Kidney (tissue), 22 donors: ENCODE measurements at places on chromosomes 16 and 17. TPM values are rescaled to one million over a fixed set of nuclear protein-coding genes. Genes with fewer than 3 reads are reported as not detected.

SOX8 gene
- total RNA-seq: 1.0 TPM

HOXB7 gene
- total RNA-seq: 45.4 TPM

NPIPB9 gene
- 3.5 TPM for total RNA-seq

PRAC1 gene
- not detected for total RNA-seq

SYT17 gene
- 5.8 TPM for total RNA-seq

EVI2B gene
- total RNA-seq: 16.5 TPM

GRCh38 chr17:61878984-61879612 lies 15.8 kb upstream of the BRIP1 start:
- no peaks in the 10 kb centered on the region for H3K27me3 ChIP-seq
- no peak overlapping the region for H3K27ac ChIP-seq
- H3K36me3 ChIP-seq: peaks cover 5% of the 10 kb centered on the region
- no peak for DNase-seq

DNA sequence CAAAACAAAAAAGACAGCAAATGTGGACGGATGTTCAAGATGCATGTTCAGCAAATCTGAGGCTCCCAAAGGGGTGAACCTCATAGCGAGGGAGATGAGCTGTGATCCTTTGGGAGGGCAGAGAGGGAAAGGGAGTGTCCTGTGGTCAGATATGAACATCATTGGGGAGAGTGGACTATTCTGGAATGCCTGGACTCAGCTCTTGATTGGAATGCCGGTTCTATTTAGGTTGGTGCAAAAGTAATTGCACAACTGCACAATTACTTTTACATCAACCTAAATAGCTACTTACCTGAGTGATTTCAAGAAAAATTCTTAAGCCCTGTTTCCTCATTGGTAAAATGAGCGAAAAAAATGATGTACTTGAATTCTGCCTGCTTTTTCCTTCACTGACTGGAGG lies 89.6 kb downstream of the CACNG3 start:
- no peak overlapping the region for H3K27ac ChIP-seq
- no peak for DNase-seq
- no peaks in the 10 kb centered on the region for H3K27me3 ChIP-seq
- no peaks in the 10 kb centered on the region for H3K4me1 ChIP-seq
- no peaks in the 10 kb centered on the region for H3K36me3 ChIP-seq

DNA sequence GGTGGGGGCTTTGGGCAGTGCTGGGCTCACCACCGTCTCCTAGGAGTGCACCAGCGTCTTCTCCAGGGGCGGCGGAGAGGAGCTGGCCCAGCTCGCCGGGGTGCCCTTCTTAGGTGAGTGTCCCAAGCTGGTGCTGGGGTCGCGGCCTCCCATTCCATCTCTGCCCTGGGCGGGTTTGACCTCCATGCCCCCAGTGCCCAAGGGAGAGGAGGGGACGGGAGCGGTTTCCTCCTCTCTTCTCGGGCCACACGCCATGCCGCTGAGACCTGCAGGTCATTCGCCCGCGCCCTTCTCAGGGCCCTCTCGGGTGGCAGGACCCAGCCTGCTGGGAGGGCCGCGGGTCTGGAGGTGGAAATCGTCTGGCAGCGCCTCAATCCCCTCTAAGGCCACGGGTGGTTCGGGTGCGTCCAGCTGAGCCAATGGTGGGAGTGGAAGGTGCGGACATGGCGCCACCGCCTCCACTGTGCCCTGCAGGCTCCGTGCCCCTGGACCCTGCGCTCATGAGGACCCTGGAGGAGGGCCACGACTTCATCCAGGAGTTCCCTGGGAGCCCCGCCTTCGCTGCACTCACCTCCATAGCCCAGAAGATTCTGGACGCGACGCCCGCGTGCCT lies 5.3 kb downstream of the IGFALS start:
- H3K4me3 ChIP-seq: no peak overlapping the region
- no peaks in the 10 kb centered on the region for H3K36me3 ChIP-seq
- peaks cover 4% of the 10 kb centered on the region for H3K4me1 ChIP-seq
- H3K27me3 ChIP-seq: no peaks in the 10 kb centered on the region
- H3K27ac ChIP-seq: no peak overlapping the region

- no peaks in the 10 kb centered on the region for H3K27me3 ChIP-seq
- H3K4me1 ChIP-seq: no peaks in the 10 kb centered on the region
- DNase-seq: no peak
- H3K4me3 ChIP-seq: no peak overlapping the region
- peak overlapping the region; percentile 88 for H3K27ac ChIP-seq
- H3K36me3 ChIP-seq: no peaks in the 10 kb centered on the region
These were observed 13.5 kb downstream of the CA4 start for GRCh38 chr17:60163108-60163784.

DNA sequence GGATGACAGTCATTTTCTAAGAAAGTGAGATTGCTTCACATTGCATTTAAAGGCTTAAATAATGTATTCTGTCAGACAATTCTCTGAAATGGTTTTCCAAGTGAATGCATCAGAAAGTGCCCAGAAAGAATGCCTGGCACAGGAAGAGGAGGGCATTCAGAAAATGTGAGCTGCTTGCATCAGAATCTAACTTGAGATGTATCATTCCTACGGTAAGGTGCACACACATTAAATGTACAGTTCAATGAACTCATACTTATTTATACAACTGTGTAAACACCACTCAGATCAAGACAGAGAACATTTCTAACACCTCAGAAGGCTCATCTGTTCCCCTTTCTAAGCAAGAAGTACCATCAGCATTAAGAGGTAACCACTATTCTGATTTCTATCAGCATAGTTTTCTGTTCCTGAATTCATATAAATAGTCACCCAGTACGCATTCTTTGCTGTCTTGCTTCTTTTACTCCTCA lies 638.0 kb downstream of the MAF start:
- DNase-seq: no peak
- H3K36me3 ChIP-seq: no peaks in the 10 kb centered on the region
- H3K4me1 ChIP-seq: no peaks in the 10 kb centered on the region

DNA sequence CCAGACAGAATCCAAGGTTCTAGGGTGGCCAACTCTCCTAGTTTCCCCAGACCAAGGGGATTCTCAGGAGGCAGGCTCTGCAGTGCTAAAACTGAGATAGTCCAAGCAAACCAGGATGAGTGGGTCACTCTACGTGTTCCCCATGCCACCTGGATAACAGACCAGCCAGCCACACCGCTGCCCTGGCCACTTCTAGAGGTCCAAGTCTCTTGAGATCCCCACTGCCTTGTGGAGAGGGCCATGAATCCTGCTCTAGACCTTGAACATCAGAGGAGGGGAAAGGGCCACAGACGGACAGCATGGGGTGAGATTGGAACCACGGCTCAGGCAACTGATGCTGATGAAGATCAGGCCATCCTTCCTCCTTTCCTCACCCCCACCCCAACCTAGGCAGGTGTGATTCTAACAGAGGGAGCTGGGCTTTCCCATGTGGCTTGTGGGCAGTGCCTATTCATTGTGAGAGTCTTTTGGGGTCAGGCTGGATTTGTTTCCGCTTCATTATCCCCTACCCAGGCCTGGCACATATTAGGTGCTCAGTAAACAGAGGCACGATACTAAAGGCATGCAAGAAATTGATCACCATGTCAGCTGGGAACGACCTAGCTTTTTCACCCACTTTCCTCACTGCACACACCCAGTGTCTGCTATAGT lies 16.8 kb upstream of the TVP23A start:
- H3K27me3 ChIP-seq: no peaks in the 10 kb centered on the region
- no peak overlapping the region for H3K4me3 ChIP-seq
- H3K4me1 ChIP-seq: no peaks in the 10 kb centered on the region
- DNase-seq: no peak
- no peaks in the 10 kb centered on the region for H3K36me3 ChIP-seq

GRCh38 chr17:45923511-45924268 lies 29.3 kb downstream of the MAPT start:
- H3K36me3 ChIP-seq: no peaks in the 10 kb centered on the region
- H3K27me3 ChIP-seq: no peaks in the 10 kb centered on the region

DNA sequence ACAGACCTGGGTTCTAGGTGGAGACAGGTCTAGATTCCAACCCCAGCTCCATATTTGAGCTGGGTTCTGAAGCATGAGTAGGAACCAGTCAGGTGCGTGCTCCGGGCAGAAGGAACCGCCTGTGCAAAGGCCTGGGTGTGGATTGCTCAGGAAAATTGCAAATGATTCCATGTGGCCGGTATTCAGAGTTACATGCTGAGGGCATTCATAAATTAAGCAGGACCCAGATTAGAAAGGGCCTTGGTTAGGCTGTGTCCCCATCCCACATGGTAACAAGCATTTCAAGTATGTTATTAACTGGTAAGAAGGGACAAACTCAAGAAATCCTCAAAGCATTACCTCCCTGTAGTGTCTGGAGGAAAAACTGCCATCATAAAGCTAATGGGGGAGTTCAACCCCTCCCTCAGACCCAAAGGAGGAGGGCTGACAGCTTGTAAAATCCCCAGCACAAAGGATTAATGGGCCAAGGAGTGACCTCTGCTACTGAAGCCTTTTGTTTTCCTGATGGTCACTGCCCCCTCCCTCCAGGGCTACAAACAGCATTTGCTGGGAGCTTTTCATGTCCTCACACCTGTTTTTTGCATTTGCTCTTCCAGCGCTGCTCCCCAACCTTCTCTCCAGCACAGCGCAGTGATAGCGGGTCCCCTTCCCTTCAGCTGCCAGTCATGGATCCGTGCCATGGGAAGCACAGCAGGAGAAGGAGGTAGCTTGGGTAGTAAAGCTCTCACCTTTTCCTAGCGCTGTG lies 218.0 kb downstream of the C16orf95 start:
- no peaks in the 10 kb centered on the region for H3K36me3 ChIP-seq
- peak; percentile 87 for DNase-seq
- H3K4me1 ChIP-seq: peaks cover 3% of the 10 kb centered on the region
- no peaks in the 10 kb centered on the region for H3K27me3 ChIP-seq

- no peaks in the 10 kb centered on the region for H3K36me3 ChIP-seq
- H3K4me3 ChIP-seq: no peak overlapping the region
- H3K27ac ChIP-seq: no peak overlapping the region
- no peak for DNase-seq
- no peaks in the 10 kb centered on the region for H3K27me3 ChIP-seq
These were observed 104.0 kb upstream of the CDH5 start for GRCh38 chr16:66262253-66263167.

GRCh38 chr17:4838309-4838785 lies 5.2 kb downstream of the MINK1 start:
- H3K4me1 ChIP-seq: peaks cover 7% of the 10 kb centered on the region
- no peak for DNase-seq
- H3K4me3 ChIP-seq: no peak overlapping the region

DNA sequence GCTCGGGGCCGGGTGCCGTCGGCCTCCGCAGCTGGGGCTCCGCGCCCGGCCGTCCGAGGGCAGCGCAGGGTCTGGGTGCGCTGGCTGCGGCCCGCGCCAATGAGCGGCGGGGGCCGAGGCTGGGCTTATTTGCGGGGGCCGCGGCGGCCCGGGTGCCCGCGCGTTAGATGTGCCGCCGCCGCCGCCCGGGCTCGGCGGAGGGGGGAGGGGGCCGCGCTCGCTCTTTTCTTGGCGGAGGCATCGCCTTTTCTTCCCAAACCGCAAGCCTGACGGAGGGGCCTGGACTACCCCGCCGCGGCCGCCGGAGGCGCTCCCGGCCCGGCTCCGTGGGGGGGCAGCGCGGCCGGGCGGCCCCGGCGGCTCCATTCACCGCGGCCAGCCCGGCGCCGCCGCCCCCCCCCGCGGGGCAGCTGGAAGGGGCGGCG lies at the start of gene NOTUM:
NOTUM (minus strand) TSS at position 101 of the 425 bp plus-strand sequence. CDS start 278 bp downstream, outside the sequence.
- no peak within 1 kb of the TSS for H3K27ac ChIP-seq
- no peak within 1 kb of the TSS for H3K4me3 ChIP-seq
- H3K27me3 ChIP-seq: peaks cover 13% of the 10 kb centered on the region
- DNase-seq: peak; percentile 64
- H3K36me3 ChIP-seq: no peaks in the 10 kb centered on the region

GRCh38 chr17:1736348-1737281 lies 6.1 kb upstream of the SERPINF2 start:
- H3K27ac ChIP-seq: peak overlapping the region; percentile 83
- DNase-seq: peak; percentile 78
- no peaks in the 10 kb centered on the region for H3K27me3 ChIP-seq
- H3K4me3 ChIP-seq: no peak overlapping the region
- peaks cover 3% of the 10 kb centered on the region for H3K4me1 ChIP-seq
